Urothelium cell line (cell line): ENCODE measurements at places on chromosomes 7 and 10.

DNA sequence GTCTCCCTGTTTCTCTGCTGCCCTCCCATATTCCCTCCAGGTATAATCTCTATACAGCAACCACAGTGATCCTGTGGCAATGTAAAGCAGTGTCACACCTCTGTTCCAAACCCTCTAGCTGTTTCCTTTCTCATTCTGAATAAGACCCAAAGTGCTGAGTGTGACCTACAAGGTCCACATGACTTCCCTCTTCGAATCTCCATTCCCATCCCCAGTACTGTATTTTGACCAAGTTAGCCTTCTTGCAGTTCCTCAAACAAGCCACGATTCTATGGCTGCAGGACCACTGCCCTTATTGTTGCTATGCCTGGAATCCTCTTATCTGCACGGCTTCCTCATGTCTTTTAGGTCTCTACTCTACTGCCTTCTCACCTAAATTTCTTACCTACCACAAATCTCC is 291.9 kb downstream of the DOCK4 start:
- DNase-seq: no peak

GRCh38 chr10:34049887-34050286 is 715.4 kb upstream of the NRP1 start:
- DNase-seq: peak; percentile 67

DNA sequence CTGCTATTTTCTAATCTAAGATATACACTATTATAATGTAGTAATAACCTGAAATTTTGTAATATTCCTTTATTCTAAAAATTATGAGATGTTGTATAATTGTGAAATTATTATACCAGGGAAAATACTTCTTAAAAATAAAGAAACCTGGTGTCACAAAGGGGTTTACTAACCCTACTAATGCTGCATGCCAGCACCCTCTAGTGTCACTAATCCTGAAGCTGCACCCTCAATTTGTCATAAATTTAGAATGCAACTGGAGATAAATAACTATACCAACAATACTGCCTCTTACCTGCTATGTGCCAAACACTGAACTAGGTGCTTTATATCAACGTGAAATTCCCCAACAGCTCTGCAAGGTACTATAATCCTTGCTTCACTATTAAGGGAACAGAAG is 30.8 kb downstream of the TM9SF3 start:
- DNase-seq: peak; percentile 4

DNA sequence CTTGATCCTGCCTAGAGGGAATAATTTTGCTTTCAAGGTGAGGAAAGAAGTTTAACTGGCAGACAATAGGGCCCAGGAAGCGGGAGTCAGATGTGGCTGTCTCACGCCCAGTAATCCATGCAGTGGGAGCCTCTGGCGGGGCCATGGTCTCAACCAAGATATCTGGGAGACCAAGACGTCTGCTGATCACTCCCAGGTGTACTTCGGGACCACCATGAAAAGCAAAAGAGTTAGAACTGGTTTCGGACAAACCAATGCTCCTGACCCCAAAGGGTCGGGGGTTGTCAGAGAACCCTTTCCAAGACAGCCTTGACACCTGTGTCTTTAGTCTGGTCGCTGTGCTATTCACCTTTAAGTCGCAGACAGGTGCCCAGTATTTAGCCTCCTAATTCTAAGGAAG is 256.9 kb upstream of the MBL2 start:
- DNase-seq: no peak

GRCh38 chr10:83934641-83935338 is 204.5 kb upstream of the GHITM start:
- no peak for DNase-seq

GRCh38 chr7:31724696-31725095 is 37.7 kb downstream of the PPP1R17 start:
- peak; percentile 54 for DNase-seq

- no peak for DNase-seq
Observed at GRCh38 chr10:92493362-92493761, 80.5 kb downstream of the IDE start.
